Large intestine (tissue), 12 donors: ENCODE measurements at places on chromosomes 13 and 19. TPM values are rescaled to one million over a fixed set of nuclear protein-coding genes. Genes with fewer than 3 reads are reported as not detected.

GRCh38 chr19:35285095-35285449 lies 2.7 kb downstream of the HAMP start:
- no peak for DNase-seq

DNA sequence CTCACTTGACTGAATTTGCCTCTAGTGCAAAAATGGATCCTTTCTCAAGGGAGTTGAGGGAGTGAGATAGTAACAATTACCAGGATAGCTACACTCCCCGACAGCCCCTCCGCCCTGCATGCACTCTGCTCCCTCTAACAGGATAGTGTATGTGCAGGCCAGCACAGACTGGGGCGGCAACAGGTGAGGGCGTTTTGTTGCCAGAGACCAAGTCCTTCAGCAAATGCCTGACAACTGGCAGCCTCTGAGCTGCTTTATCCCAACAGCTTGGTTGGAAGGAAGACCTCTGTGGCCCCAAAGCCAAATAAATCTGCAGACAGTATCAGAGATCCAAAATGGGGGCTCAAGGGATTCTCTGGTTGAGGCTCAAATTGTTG lies 86.6 kb downstream of the SLC7A1 start:
- no peak for DNase-seq

- no peak for DNase-seq
These were observed 11.5 kb downstream of the C13orf46 start for GRCh38 chr13:113962386-113962785.

- no peak for DNase-seq
These were observed 5.4 kb downstream of the ATP4B start for GRCh38 chr13:113652404-113653263.

DNA sequence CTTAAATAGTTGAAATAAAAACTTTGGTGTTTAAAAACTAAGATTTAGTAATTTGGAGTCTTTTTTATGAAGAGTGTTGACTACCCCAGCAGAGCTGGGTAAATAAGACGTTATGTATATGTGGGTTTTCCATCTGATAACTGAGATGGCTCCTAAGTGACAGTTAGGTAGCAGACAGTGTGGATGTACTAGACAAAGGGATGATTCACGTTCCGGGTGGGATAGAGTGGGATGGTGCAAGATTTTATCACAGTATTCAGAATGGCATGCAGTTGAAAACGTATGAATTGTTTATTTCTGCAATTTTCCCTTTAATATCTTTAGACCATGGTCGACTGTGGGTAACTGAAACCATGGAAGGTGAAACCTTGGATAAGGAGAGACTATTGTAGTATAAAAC lies 50.4 kb downstream of the NAA16 start:
- DNase-seq = no peak

DNA sequence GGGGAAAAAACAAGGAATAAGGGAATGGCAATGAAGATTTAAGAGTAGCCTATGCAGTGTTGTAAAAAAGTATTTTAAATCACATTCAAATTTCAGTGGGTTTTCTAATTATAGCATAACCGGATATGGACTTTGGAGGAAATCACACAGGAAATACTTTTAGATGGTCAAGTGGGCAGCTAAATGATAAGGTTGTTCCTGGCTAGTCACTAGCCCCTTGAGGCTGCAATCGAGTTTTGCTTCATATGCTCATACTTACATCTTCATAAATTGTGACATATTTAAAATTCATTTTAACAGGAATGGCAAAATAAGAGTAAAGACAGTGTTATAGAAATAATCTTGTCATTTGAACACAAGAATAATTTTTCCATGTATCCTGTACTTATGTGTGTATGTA lies 88.9 kb downstream of the WDFY2 start:
- DNase-seq = no peak

GRCh38 chr13:41974262-41974900 lies 13.5 kb upstream of the VWA8 start:
- peak; percentile 42 for DNase-seq

DNA sequence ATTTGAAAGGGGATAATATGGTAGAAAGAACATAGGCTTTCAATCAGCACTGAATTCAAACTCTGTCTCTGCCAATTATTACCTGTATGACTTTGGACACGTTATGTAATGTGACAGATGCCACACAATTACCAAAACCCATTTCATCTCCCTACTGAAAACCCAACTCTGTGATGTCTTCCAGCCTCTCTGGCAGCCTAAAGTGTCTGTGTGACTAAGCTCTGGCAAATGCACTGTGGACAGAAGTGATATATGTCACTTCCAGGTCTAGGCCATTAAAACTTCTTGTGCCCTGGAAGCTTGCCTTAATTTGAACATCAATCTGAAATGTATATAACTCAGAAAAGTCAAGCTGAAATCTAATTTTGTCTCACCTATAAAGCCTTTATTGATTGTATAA lies 552.0 kb downstream of the RFC3 start:
- no peak for DNase-seq

GRCh38 chr13:80132741-80133601 lies 208.0 kb downstream of the SPRY2 start:
- DNase-seq = peak; percentile 95

GRCh38 chr13:43784496-43784895 lies 2.3 kb downstream of the ENOX1 start:
- no peak for DNase-seq

DNA sequence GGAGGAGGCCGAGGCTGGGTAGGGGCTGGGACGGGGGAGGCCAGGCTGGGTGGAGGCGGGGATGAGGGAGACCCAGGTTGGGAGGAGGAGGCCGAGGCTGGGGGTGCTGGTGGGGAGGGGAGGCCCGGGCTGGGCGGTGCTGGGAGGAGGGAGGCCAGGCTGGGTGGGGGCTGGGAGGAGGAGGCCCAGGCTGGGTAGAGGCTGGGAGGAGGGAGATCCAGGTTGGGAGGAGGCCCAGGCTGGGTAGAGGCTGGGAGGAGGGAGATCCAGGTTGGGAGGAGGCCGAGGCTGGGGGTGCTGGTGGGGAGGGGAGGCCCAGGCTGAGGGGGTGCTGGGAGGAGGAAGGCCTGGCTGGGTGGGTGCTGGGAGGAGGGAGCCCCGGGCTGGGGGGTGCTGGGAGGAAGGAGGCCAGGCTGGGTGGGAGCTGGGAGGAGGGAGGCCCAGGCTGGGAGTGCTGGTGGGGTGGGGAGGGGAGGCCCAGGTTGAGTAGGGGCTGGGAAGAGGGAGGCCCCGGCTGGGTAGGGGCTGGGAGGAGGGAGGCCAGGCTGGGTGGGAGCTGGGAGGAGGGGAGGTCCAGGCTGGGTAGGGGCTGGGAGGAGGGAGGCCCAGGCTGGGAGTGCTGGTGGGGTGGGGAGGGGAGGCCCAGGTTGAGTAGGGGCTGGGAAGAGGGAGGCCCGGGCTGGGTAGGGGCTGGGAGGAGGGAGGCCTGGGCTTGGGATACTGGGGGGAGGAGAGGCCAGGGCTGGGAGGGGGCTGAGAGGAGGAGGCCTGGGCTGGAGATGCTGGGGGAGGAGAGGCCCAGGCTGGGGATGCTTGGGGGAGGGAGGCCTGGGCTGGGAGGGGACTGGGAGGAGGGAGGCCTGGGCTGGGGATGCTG lies 10.7 kb downstream of the TPGS1 start:
- peak; percentile 94 for DNase-seq

DNA sequence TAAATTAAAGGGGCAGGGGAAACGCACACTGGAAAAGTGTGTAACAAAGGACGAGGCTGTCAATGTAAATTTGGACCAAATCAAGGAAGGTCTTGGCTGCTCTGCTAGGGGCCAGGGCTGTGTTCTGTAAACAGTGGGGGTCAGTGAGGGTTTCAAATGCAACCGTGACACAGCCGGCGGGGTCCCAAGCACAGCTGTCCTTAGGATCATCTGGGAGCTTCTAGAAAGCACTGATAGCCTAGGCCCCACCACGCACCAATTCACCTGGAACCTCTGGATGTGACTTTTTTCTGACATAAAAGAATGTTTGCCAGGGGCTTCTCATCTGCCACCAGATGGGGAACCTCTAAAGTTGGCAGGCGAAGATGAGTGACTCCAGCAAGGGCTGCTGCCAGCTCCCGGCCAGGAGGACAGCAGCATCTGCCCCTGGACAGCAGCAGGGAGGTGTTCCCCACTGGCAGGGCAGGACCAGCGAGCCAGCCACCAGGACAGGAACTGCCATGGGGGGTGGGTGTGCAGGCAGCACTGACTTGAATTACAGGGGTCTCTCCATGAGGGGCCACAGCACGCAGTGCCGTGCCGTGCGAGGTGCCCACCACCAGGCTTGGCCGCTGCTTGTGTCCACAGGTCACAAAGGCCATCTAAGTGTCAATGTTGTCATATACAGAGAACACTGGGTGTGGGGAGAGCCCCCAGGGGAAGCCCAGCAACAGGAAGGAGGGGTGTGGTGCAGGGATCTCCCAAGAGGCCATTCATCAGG lies 87.5 kb downstream of the SOX1 start:
- no peak for DNase-seq

- DNase-seq = no peak
These were observed 29.6 kb upstream of the CACTIN start for GRCh38 chr19:3656073-3656746.

DNA sequence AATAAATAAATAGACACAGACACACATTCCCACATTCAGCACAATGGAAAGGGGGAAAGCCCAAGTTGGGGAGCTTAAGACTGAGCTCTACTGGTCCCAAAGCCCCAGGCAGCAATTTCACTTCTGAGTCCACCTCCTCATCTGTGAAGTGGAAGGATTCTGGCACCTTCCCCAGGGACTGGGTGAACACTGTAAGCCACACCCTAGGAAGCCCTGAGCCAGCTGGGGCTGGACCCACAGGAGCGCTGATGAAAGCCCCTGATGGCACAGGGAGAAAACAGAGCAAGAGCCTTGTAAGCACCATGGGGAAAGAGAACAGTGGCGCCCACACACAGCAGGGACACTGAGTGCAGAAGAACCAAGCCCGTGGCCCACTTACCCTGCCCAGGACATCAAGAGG lies 37.8 kb downstream of the EPS15L1 start:
- DNase-seq = no peak

- DNase-seq = no peak
These were observed 245.9 kb downstream of the ITGBL1 start for GRCh38 chr13:101698400-101698799.

GRCh38 chr13:39035799-39036198 lies 2.1 kb downstream of the PROSER1 start:
- no peak for DNase-seq

DNA sequence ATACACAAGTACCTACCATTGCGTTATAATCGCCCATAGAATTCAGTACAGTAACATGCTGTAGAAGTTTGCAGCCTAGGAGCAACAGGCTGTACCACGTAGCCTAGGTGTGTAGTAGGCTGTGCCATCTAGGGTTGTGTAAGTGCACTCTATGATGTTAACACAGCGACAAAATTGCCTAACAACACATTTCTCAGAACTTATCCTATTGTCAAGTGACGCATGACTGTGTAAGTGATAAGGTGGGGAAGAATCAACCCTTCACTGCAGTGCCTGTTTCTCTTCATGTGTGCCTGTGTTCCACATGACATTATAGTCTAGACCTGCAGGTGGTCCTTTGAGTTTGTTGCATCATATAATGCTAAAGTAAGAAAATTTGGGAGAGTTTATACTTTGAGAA lies 94.0 kb downstream of the PCDH9 start:
- no peak for DNase-seq

DNA sequence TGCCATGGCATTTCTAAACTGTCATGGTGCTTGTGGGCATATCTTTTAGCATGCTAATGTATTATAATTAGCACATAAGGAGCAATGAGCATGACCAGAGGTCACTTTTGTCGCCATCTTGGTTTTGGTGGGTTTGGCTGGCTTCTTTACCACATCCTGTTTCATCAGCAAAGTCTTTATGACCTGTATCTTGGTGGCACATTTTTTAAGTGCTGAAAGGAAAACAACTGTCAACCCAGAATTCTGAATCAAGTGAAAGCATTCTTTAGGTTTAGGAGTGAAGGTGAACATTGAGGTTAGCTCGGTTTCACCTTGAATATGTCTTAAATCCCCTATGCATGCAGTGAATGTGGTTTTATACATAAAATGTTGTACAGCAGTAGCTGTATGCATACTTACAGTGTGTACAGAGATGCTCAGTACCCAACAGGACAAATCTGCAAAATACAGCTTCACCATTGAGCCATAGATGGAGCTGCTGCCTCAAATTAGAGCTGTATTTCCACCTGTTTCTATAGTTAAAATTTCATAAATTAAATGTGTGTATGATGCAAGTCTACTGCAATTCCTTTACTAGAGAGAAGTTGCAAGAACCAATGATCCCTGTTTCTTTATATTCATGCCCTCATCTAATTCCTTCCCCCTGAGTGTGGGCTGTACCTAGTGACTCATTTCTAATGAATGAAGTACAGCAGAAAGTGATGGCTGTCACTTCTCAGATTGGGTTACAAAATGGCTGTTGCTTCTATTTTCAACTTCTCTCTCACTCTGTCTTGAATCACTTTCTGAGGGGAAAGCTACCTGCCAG lies 25.2 kb upstream of the IGSF23 start:
- DNase-seq = no peak

GRCh38 chr13:39955560-39955959 lies 300.1 kb downstream of the COG6 start:
- DNase-seq = no peak

DNA sequence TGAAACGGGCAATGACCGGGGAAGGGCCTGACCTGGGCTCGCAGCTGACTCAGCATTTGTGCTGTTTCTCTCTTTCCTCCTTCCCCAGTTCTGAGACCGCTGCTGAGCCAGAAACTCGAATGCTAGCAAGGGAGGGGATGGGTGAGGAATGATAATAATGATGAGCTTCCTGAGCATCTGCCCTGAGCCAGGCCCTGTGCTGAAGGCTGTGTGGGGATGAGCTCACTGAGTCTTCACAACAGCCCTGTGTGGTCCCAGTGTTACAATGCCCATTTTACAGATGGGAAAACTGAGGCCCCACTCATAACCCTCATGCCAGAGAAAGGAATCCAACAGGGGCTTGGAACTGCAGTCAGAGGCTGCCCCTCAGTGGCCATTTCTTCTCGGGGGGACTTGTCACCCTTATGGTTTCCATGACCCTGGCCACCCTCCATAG lies 8.1 kb downstream of the SULT2B1 start:
- DNase-seq = no peak

DNA sequence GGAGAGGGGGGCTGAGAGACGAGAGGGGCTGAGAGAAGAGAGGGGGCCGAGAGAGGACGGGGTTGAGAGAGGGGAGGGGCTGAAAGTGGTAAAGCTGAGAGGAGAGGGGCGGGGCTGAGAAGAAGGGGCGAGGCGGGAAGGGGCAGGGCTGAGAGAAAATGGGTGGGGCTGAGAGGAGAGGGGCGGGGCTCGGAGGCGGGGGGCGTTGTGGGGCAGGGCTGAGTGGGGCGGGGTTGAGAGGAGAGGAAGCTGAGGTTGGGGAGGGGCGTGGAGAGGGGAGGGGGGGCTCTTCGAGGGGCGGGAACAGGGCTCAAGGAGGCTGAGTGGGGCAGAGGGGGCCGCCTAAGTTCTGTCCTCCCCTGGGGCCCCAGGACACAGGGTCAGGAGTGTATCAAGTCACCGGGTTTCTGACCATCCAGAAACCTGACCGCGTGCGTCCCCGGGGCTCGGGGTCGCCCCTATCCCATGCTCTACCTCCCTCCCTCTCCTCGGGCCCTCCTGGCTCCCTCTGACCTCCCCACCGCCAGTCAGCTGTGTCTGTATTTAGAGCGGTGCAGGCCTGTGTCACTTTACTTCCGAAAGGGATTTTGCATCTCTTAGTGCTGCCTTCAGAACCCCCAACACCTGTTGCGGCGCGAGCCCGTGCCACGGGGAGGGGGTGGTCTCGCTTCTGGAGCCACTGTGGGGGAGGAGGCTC lies 38.6 kb upstream of the SEMA6B start:
- no peak for DNase-seq

NAPSA gene
- 2.8 TPM for polyA plus RNA-seq

MIA gene
- polyA plus RNA-seq = 6.2 TPM

ZMYM5 gene
- 20.1 TPM for polyA plus RNA-seq

KLK14 gene
- 0.12 TPM for polyA plus RNA-seq

MCF2L gene
- 30.9 TPM for polyA plus RNA-seq

TNFSF9 gene
- 0.19 TPM for polyA plus RNA-seq

STRN4 gene
- 68.1 TPM for polyA plus RNA-seq

FPR1 gene
- polyA plus RNA-seq = 0.66 TPM

RUBCNL gene
- 3.7 TPM for polyA plus RNA-seq

MBD3L3 gene
- not detected for polyA plus RNA-seq
